ENCODE measurements at places on chromosomes 4 and X.

- no peak for DNase-seq
Observed at GRCh38 chr4:48945981-48946380, 39.4 kb upstream of the OCIAD2 start.

DNA sequence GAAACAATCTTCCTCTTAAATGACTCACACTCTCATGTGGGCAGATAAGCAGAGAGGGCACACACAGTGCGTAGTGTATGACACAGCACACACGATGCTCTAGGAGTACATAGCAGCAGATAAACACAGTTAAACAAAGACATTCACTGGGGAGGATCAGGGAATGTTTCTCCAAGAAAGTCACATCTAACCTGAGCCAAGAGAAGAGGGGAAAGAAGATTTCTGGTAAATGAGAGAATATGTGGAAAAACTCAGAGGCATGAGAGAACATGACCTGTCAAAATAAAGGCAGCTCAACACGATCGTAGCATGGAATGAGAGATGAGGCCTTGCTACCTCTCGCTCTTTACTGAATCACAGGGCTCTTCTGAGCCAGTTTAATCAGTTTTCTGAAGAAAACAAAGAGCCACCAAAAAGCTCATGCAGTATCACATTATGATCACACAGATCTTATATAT is 251.0 kb downstream of the ANK2 start:
- no peak for DNase-seq

- no peak for DNase-seq
Observed at GRCh38 chrX:150352581-150352980, 10.5 kb upstream of the MAMLD1 start.

DNA sequence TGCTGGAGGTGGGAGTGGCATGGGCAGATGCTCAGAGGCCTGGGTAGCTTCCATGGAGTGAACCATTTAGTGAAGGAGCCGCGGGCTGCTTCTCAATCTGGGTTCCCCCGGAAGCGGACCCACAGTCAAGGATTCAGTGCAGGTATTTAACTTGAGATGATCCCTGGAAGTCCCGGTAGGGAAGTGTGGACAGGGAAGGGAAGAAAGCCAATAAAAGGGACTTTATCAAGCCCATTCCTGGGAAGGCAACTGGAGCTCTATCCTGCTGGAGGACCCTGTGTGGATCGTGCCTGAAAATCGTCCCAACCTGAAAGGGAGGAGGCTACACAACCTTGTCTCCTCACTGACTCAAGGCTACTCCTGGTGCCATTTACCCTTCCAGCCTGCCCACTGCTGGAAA is 76.9 kb downstream of the DHX15 start:
- no peak for DNase-seq

Data from activated CD4-positive, alpha-beta T cell treated with anti-CD3 and anti-CD28 coated beads, Interleukin-2, amount 50 U/mL, for 24 hours (primary cell).